CD4-positive, CD25-positive, alpha-beta regulatory T cell (primary cell): ENCODE measurements at places on chromosomes 7 and 10. TPM values are rescaled to one million over a fixed set of nuclear protein-coding genes. Genes with fewer than 3 reads are reported as not detected.

THSD7A gene
- polyA plus RNA-seq = not detected

DNAJB12 gene
- polyA plus RNA-seq = 20.3 TPM

CBX3 gene
- 125 TPM for polyA plus RNA-seq

IRF5 gene
- 19.3 TPM for polyA plus RNA-seq
